Common myeloid progenitor, CD34-positive (primary cell): ENCODE measurements at places on chromosomes 5 and 9.

- H3K27me3 ChIP-seq = no peaks in the 10 kb centered on the region
- DNase-seq = no peak
- no peaks in the 10 kb centered on the region for H3K36me3 ChIP-seq
- H3K4me3 ChIP-seq = no peak overlapping the region
Observed at GRCh38 chr5:155076379-155076778, 62.8 kb downstream of the KIF4B start.

DNA sequence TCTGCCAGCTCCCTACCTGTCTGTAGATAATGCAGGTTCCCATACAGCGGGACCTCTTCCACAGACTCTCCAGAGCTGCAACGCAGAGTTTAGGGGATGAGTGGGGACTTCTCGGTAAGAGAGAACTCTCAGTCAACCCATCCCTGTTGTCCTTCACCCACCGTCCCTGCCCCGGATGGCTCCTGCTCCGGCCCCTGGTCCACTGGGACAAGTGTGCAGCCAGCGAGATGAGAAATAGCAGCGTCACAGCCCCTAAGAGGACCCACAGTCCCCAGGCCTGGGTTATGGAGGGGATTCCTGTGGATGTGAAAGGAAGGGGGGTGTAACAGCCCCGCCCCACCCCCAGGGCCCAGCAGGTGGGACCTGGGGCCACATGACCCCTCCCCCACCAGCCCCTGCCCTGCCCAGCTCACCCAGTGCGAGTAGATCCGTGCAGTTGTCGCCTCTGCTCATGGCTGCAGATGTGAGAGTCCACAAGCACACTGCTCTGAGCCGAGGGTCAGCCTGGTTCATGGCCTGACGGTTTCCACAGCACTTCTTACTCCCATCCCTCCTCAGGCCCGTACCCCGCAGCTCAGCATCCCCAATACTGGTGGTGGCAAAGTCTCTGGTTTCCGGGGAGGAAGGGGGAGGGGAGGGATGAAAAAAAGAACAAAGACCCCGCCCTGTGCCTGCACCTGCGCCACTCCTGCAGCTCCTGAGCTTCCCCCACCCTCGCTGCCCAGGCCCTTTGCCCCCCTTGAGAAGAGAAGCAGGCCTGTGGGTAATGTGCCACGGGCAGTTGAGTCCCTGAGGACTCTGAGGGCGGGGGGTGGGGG is at the start of gene SIT1:
Gene SIT1 (minus strand): TSS at position 591 of the 818 bp plus-strand sequence. CDS start 78 bp downstream, at position 513.
- no peak for DNase-seq

DNA sequence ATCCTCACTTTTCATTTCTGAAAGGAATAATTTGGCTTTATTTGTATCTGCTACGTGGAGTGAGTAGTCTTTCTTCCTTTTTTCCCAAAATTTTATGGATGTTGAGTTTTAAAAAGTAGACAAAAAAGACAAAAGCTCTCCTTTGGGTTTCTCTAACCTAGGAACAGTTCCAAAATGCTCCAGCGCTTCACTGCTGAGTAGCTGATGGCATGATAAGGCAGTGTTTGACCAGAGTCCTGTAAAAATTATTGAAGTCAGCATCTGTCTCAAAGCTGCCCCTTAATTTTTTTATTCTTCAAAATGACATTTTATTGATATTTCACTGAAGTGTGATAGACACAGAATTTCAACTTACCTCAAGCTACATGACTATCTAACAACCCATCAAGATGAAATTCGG is 219.0 kb downstream of the ADAMTSL1 start:
- no peak for DNase-seq
- no peak overlapping the region for H3K4me3 ChIP-seq
- H3K27me3 ChIP-seq = no peaks in the 10 kb centered on the region

DNA sequence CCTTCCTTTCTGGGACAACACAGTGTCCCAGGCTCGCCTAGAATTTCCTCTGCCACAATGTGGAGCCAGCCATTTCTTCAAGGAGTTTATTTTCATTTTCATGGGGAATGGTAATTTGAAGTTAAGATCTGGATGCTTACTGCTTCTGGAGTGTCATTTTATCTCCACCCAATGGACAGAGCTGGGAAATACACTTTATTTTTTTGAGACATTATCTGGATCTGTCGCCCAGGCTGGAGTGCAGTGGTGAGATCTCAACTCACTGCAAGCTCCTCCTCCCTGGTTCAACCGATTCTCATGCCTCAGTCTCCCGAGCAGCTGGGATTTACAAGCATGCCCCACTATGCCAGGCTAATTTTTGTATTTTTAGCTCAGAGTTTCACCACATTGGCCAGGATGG is 12.7 kb upstream of the THG1L start:
- peak; percentile 61 for DNase-seq
- H3K27me3 ChIP-seq = no peaks in the 10 kb centered on the region
- H3K27ac ChIP-seq = no peak overlapping the region

DNA sequence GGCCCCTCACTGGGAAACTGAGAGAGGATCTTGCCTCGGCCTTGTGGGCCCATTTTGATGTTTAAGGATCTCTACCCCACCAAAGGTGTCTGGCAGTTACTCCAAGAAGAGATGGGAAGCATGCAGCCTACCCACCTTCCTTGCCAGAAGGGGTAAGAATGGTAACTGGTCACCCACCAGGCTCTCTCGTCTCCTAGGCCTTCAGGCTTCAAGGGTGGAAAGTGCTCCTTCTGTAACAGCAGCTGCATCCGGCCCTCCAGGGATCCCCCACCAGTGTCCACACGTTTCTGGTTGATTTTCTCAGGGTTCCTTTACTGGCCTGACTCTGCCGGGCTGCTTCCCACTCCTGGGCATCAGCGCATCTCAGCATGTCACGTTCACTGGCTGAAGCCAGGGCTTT is 204.4 kb upstream of the IRX1 start:
- H3K27ac ChIP-seq = no peak overlapping the region
- H3K36me3 ChIP-seq = no peaks in the 10 kb centered on the region
- no peaks in the 10 kb centered on the region for H3K4me1 ChIP-seq

DNA sequence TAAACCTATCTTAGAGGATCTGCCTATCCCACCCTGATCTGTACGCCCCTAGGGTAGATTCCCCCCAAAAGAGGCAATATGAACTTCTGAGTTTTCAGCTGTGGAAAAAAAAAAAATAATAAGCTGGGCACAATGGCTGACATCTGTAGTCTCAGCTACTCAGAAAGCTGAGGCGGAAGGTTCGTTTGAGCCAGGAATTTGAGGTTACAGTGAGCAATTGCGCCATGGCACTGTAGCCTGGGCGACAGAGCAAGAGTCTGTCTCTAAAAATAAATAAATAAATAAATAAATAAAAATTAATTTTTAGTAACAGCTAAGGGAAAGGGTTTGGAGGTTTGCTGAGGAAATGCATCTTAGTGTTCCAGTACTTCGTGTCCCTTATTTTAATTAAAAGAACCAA is 21.1 kb upstream of the SLC28A3 start:
- no peak for DNase-seq
- peaks cover under 1% of the 10 kb centered on the region for H3K4me1 ChIP-seq
- H3K36me3 ChIP-seq = no peaks in the 10 kb centered on the region
- H3K27me3 ChIP-seq = no peaks in the 10 kb centered on the region
- H3K4me3 ChIP-seq = no peak overlapping the region
- no peak overlapping the region for H3K27ac ChIP-seq

- H3K36me3 ChIP-seq = no peaks in the 10 kb centered on the region
- no peaks in the 10 kb centered on the region for H3K27me3 ChIP-seq
- H3K4me3 ChIP-seq = no peak overlapping the region
Observed at GRCh38 chr9:6076851-6077250, 61.4 kb upstream of the RANBP6 start.

- DNase-seq = no peak
- H3K27ac ChIP-seq = no peak overlapping the region
- H3K36me3 ChIP-seq = no peaks in the 10 kb centered on the region
Observed at GRCh38 chr5:124102486-124102885, 590.5 kb downstream of the CSNK1G3 start.

- peaks cover 7% of the 10 kb centered on the region for H3K4me1 ChIP-seq
- no peak overlapping the region for H3K4me3 ChIP-seq
- no peak for DNase-seq
Observed at GRCh38 chr5:132022737-132023136, 11.3 kb upstream of the ACSL6 start.

GRCh38 chr5:79236362-79236969 is 535 bp downstream of the JMY start:
- peak overlapping the region; percentile 79 for H3K27ac ChIP-seq
- peaks cover 35% of the 10 kb centered on the region for H3K4me1 ChIP-seq
- H3K36me3 ChIP-seq = no peaks in the 10 kb centered on the region
- no peaks in the 10 kb centered on the region for H3K27me3 ChIP-seq
- peak; percentile 28 for DNase-seq
- peak overlapping the region; percentile 97 for H3K4me3 ChIP-seq

GRCh38 chr5:90569084-90569483 is 10.5 kb downstream of the ADGRV1 start:
- no peak for DNase-seq
- no peak overlapping the region for H3K4me3 ChIP-seq
- H3K36me3 ChIP-seq = no peaks in the 10 kb centered on the region
- H3K27me3 ChIP-seq = no peaks in the 10 kb centered on the region
- no peak overlapping the region for H3K27ac ChIP-seq
- H3K4me1 ChIP-seq = no peaks in the 10 kb centered on the region

DNA sequence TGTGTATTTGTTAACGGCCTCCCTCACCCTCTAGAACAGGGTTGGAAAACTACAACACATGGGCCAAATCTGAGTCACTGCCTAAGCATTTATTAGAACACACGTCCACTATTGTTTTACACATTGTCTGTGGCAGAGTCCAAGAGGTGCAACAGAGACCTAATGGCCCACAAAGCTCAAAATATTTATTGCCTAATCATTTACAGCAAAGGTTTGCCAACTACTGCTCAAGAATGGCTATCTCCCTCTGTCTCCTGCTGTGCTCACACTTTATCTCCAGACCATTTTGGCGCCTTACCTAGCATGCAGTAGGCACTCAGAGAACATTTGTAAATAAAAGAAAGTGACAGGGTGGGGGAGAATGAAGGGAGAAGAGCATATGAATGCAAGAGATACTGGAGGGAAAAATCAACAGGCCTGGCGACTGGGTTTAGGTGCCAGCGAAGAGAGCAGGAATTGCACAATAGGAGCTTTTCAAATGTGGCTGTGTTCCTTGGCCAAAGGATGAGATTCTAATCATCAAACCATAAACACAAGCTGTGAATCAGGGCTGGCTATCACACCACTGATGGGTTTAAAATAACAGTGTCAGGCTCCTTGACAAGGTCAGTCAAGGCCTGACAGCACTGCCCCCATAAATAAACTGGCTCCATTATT is 80.3 kb downstream of the EPB41L4A start:
- no peak for DNase-seq
- no peaks in the 10 kb centered on the region for H3K4me1 ChIP-seq
- H3K36me3 ChIP-seq = no peaks in the 10 kb centered on the region
- H3K27me3 ChIP-seq = no peaks in the 10 kb centered on the region

DNA sequence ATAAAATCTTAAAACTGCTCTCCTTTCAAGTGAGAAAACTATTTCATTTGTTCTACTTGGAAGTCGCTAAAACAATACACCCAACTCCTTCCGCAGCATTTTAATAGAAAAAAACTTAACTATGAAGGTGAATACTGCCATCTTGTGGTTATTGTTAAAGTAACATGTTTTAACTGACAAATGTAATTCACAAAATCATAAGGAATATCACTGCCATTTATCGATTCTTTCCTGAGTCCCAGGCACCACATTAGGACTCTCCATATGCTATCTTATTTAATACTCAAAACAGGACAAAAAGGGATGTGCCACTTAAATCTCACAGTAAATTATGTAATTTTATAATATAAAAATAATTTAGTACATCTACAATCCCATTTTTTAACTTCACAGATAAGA is 130.5 kb upstream of the ITGA1 start:
- H3K27ac ChIP-seq = no peak overlapping the region
- H3K4me1 ChIP-seq = no peaks in the 10 kb centered on the region
- H3K27me3 ChIP-seq = peaks cover 2% of the 10 kb centered on the region
- H3K4me3 ChIP-seq = no peak overlapping the region
- H3K36me3 ChIP-seq = no peaks in the 10 kb centered on the region
- DNase-seq = peak; percentile 48

GRCh38 chr9:16433494-16433893 is 437.0 kb downstream of the BNC2 start:
- H3K4me1 ChIP-seq = no peaks in the 10 kb centered on the region
- no peaks in the 10 kb centered on the region for H3K36me3 ChIP-seq
- H3K4me3 ChIP-seq = no peak overlapping the region
- H3K27me3 ChIP-seq = peaks cover 2% of the 10 kb centered on the region

DNA sequence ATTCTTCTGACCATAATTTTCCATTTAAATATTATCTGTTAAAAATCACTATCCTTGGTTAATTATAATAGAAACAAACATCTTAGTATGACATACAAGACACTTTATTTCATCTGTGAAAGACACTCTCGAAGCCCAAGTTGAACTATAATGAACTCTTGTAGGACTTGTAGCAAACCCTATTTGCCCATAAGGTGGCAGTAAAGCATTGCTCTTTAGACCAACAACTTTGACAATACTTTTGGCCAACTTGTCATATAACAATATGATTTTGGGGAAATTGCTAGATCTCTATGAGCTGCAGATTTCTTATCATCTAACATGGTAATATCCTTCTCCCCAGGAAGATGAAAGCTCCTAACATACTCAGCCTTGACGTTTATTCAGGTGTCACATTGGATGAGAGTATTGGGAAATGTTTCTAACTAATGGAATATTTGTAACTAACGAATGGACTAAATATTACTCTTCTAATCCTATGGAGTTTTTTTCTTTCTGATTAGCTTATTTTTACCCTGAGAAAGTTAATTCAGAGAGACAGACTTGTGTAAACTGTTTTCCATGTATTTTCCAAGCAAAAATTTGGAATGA is 11.0 kb downstream of the SPINK14 start:
- no peaks in the 10 kb centered on the region for H3K27me3 ChIP-seq
- H3K36me3 ChIP-seq = no peaks in the 10 kb centered on the region
- no peak overlapping the region for H3K27ac ChIP-seq
- no peak overlapping the region for H3K4me3 ChIP-seq
- peak; percentile 71 for DNase-seq

GRCh38 chr9:32832346-32832745 is 49.0 kb downstream of the TMEM215 start:
- H3K36me3 ChIP-seq = no peaks in the 10 kb centered on the region
- H3K4me1 ChIP-seq = no peaks in the 10 kb centered on the region

- no peak for DNase-seq
- H3K36me3 ChIP-seq = no peaks in the 10 kb centered on the region
- H3K27me3 ChIP-seq = peaks cover 6% of the 10 kb centered on the region
- H3K27ac ChIP-seq = no peak overlapping the region
- peaks cover 24% of the 10 kb centered on the region for H3K4me1 ChIP-seq
Observed at GRCh38 chr5:96659170-96659569, 3.0 kb upstream of the CAST start.
